ENCODE measurements at places on chromosomes 11 and 22. TPM values are rescaled to one million over a fixed set of nuclear protein-coding genes. Genes with fewer than 3 reads are reported as not detected.

DNA sequence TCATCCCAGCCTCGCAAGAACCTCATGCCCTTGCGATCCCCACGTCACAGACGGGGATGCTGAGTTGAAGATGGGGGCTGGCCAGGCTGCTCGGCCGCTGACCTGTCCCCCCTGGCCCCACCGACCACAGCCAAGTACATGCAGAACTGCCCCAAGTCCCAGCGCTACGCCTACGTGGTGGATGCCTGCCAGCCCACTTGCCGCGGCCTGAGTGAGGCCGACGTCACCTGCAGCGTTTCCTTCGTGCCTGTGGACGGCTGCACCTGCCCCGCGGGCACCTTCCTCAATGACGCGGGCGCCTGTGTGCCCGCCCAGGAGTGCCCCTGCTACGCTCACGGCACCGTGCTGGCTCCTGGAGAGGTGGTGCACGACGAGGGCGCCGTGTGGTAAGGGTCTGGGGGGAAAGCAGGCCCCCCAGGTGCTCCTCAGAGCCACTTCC is 10.0 kb downstream of the MUC5B start:
- no peak overlapping the region for H3K27ac ChIP-seq
- no peaks in the 10 kb centered on the region for H3K4me1 ChIP-seq
- no peak for DNase-seq
- H3K27me3 ChIP-seq: no peaks in the 10 kb centered on the region

DNA sequence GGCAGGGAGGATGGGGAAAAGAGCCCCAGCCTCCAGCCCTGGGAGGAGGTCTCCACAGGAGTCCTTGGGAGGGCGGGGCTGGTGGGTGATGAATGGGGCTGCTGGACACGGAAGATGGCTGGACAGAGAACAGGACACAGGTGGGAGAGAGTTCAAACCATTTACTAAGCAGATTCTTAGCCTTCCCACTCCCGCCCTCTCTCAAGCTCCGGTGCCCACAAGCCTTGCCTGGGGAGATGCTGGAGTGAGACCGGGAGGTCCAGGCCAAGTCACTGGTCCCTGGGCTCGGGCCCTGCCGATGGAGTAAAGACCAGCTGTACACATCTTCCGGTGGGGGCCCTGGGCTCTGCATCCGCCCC is 1.4 kb downstream of the CLDN5 start:
- no peak overlapping the region for H3K27ac ChIP-seq
- H3K4me1 ChIP-seq: peaks cover 3% of the 10 kb centered on the region
- peaks cover 2% of the 10 kb centered on the region for H3K36me3 ChIP-seq
- DNase-seq: no peak
- peak overlapping the region; percentile 11 for H3K4me3 ChIP-seq
- H3K27me3 ChIP-seq: peaks cover 47% of the 10 kb centered on the region

DNA sequence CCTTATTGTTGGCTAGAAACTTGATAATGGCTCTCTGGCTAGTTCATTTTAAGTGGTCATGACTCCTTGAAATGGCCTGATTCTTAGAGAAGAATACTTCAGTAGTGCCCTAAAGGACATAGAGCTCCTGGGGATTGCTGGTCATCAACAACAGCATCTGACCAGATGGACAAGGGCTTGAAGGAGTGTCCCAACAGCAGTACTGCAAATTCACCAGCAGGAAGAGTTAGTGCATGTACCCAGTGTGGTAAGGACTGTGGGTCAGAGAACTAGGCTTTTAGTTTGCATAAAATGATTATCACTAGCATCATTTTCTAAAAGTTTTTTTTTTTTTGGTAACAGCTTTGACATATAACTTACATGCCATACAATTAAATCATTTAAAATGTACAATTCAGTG is 39.5 kb upstream of the CUL5 start:
- H3K27me3 ChIP-seq: no peaks in the 10 kb centered on the region
- no peaks in the 10 kb centered on the region for H3K4me1 ChIP-seq
- H3K27ac ChIP-seq: no peak overlapping the region
- H3K4me3 ChIP-seq: no peak overlapping the region
- H3K36me3 ChIP-seq: no peaks in the 10 kb centered on the region
- DNase-seq: no peak

GRCh38 chr11:73271936-73272679 is at the start of gene P2RY6:
Gene P2RY6, plus strand, starts transcription at chr11:73272338. Its CDS starts 24,181 bp downstream, at chr11:73296519.
- no peaks in the 10 kb centered on the region for H3K27me3 ChIP-seq
- H3K36me3 ChIP-seq: peaks cover 6% of the 10 kb centered on the region
- DNase-seq: no peak
- peaks cover 83% of the 10 kb centered on the region for H3K4me1 ChIP-seq

MIOX gene
- 0.60 TPM for polyA plus RNA-seq

- no peaks in the 10 kb centered on the region for H3K27me3 ChIP-seq
- no peaks in the 10 kb centered on the region for H3K36me3 ChIP-seq
- H3K27ac ChIP-seq: no peak overlapping the region
- no peaks in the 10 kb centered on the region for H3K4me1 ChIP-seq
- H3K4me3 ChIP-seq: no peak overlapping the region
These were observed 48.6 kb upstream of the OLFML1 start for GRCh38 chr11:7436657-7437056.

GRCh38 chr11:102119997-102120396 is 9.8 kb downstream of the YAP1 start:
- H3K36me3 ChIP-seq: peaks cover 20% of the 10 kb centered on the region
- no peak overlapping the region for H3K4me3 ChIP-seq

DNA sequence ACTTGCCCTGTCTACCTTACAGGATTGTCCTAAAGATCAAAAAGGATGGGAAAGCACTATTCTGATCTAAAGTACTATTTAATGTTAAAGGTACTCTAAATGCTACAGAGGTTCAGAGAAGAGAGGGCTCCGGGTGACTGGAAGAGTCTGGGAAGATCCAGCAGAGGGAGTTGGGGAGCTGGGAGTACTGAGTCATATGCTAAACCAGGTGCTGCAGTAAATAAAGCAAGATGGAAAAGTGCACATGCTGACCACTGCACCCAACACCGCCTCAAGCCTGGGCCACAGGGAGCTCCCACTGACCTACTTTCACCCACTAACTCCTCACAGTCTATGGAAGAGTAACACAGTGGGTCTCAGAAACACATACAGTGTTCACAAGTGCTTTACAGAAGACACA is 49.3 kb downstream of the WT1 start:
- no peaks in the 10 kb centered on the region for H3K4me1 ChIP-seq
- H3K27me3 ChIP-seq: peaks cover 8% of the 10 kb centered on the region
- no peaks in the 10 kb centered on the region for H3K36me3 ChIP-seq
- H3K4me3 ChIP-seq: no peak overlapping the region

- no peak overlapping the region for H3K27ac ChIP-seq
- no peak for DNase-seq
- no peak overlapping the region for H3K4me3 ChIP-seq
- no peaks in the 10 kb centered on the region for H3K36me3 ChIP-seq
- H3K27me3 ChIP-seq: no peaks in the 10 kb centered on the region
These were observed 1013.9 kb downstream of the TBC1D22A start for GRCh38 chr22:47776329-47776728.

YWHAH gene
- 90.3 TPM for polyA plus RNA-seq

- DNase-seq: no peak
- H3K27me3 ChIP-seq: no peaks in the 10 kb centered on the region
- no peaks in the 10 kb centered on the region for H3K4me1 ChIP-seq
- H3K36me3 ChIP-seq: peaks cover 6% of the 10 kb centered on the region
- H3K4me3 ChIP-seq: no peak overlapping the region
These were observed 21.1 kb downstream of the FAM76B start for GRCh38 chr11:95768521-95768920.

Data from large intestine (tissue), 12 donors.